NCI-H1092 (cell line): ENCODE measurements at places on chromosomes 4 and X.

DNA sequence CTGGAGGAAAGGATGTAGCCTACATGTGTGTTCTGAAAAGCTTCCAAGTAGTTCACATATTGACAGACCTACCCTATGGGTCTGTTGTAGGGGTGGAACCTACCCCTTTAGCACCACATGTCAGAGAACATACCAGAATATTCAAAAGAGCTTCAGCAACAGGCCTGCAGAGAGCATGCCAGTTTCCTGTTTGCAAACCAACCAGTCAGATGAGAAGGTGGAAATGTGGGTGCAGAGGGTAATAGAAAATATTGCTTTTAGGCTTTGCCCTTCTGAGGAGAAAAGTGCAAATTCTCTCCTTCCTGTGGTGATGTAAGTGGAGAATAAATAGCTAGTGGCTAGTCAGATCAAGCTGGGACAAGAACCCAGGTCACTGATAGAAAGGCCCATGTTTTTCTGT, 16.4 kb downstream of the INTS6L start:
- DNase-seq = no peak

DNA sequence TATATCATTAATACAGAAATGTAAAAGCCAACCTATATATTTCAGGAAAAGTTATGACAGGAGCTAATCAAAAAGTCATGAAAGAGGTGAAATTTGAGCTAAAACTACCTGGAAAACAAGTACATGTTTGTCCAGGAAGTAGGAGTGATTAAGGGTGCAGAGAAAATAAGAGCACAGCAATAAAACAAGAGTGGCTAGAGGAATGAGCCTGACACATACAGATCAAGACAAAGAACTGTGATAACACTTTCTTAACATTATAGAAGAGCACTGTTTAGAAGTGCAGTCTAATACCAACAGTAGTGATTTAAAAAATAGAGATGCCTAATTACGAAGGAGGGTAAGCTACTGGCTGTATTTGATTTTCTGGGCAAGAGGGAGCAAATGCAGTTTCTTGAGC, 125.1 kb downstream of the WDFY3 start:
- DNase-seq = no peak

- no peak for DNase-seq
These were observed 187.7 kb downstream of the UNC5C start for GRCh38 chr4:95360906-95361695.

- no peak for DNase-seq
These were observed 16.1 kb downstream of the ABLIM2 start for GRCh38 chr4:8142556-8142955.

GRCh38 chrX:69136546-69137331, 28.5 kb downstream of the PJA1 start:
- no peak for DNase-seq

GRCh38 chr4:54392479-54392878, 163.4 kb downstream of the PDGFRA start:
- DNase-seq = no peak

- DNase-seq = no peak
These were observed 11.6 kb downstream of the ABCD1 start for GRCh38 chrX:153736071-153736820.

- DNase-seq = no peak
These were observed 307.3 kb downstream of the RAPGEF2 start for GRCh38 chr4:159410076-159410777.

DNA sequence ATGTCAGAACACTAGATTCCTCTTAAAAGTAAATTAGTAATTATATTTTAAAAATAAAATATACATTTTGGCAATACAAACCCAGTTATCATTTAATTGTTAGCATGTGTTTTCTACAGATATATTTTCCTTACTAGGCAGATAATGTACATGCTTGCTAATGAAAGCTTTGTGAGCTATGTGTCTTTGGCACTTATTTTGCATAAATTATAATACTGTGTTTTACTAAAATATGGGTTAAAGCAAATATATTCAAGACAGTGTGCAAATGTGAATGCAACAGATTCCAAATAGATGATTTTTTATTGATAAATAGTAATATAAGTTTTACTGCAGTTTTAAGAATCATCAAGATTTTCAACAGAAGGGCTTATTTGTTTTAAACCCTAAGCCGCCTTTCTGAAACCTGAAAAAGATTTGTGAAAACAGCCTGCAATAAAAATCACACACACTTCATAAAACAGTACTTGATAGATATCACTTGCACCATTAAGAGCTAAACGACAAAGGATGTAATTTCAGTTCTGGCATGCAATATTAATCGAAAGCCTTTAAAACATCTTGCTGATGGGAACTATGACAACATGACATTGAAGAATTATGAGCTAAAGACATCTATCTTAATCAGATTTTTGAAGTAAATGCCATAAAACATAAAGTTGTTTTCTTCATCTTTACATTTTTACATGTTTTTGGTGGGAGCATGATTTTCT, 333.3 kb downstream of the DCTD start:
- DNase-seq = no peak

DNA sequence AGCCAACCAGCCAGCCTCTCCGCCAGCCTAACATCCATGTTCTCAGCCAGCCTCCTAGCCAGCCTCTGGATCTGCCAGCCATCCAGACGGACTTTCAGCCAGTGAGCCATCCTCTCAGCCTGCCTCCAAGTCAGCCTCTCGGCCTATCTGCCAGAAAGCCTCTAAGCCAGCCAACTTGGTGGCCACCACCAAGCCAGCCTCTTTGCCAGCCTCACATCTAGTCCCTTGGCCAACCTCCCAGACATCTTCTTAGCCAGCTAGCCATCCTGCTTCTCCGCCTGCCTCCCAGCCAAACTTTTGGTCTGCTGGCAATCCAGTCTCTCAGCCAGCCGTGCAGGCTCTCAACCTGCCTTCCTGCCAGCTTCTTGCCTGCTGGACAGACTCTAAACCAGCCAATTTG, 16.4 kb upstream of the ARAP2 start:
- DNase-seq = no peak

DNA sequence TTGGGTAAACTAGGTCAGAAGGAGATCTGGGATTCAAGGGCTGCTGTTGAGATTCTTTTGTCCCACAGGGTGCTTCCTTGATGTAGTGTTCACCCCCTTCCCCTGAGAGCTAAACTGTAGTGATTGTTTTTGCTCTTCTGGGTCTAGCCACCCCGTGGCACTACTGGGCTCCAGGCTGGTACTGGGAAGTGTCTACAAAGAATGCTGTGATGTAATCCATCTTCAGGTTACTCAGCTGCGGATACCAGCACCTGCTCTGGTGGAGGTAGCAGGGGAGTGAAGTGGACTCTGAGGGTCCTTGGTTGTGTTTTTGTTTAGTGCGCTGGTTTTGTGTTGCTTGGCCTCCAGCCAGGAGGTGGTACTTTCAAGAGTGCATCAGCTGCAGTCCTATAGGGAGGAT, 365.5 kb downstream of the ZNF674 start:
- no peak for DNase-seq

- no peak for DNase-seq
These were observed 3.8 kb downstream of the KDM6A start for GRCh38 chrX:44876767-44877166.
